ENCODE measurements at places on chromosomes 2 and 18.

DNA sequence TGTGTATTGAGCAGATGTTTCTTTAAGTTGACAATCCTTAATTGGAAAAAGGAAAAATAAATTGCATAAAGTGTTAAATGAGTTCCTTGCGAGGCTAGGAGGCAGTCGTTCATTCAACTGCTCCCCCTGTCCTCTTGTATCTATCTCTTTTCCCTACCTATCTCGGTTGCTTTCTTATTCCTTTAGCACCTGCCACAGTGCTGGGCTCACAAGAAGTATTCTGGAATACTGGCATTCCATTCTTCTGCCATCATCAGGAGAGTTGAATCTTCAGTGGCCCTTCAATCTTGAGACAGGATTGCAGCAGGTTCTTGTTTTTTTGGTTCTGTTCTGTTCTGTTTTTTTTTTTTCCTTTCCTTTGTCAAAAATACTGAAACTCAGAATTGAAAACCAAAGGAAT is 143.1 kb upstream of the AQP4 start:
- no peak for DNase-seq

DNA sequence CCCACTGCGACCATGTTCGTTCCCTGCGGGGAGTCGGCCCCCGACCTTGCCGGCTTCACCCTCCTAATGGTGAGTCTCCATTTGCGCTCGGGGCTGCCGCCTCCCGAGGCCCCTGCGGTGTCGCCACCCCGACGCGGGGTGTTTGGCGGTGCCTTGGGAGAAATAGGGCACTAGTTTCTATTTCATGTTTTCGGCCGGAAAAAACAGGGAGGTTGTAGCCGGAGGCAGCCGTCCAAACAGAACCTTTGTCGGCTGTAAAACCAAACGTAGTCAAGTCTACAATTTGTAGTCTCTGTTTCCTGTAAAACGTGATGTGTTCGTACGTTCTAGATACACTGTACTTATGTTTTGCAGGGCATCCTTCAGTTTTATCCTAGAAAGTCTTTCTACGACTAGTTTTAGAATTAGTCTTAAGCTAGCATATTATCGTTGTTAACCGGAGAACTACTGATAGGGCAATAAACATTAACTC is 290 bp downstream of the PSMG2 start:
- no peak for DNase-seq

- no peak for DNase-seq
Observed at GRCh38 chr2:186540941-186541340, 48.9 kb upstream of the ITGAV start.

DNA sequence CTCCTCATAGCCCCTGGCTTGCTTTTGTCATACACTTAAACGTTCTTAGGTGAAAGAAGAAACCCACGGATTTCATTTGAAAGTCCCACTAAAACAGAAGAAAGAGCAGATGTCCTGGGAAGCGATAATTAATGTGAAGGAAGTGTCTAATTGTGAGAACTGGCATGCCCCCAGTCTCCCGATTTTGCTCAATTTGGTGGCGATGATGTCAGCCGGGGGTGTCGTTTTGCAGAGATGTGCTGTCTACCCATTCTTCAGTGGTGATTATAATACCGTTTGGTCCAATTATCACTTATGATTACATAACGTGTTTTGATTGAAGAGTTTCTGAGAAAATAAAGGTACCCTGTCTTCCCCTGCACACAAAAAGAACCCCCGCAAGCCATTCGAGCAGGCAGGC is 103.1 kb downstream of the RTN4 start:
- DNase-seq: no peak

- peak; percentile 18 for DNase-seq
Observed at GRCh38 chr2:113876503-113877387, 13.1 kb upstream of the ACTR3 start.

DNA sequence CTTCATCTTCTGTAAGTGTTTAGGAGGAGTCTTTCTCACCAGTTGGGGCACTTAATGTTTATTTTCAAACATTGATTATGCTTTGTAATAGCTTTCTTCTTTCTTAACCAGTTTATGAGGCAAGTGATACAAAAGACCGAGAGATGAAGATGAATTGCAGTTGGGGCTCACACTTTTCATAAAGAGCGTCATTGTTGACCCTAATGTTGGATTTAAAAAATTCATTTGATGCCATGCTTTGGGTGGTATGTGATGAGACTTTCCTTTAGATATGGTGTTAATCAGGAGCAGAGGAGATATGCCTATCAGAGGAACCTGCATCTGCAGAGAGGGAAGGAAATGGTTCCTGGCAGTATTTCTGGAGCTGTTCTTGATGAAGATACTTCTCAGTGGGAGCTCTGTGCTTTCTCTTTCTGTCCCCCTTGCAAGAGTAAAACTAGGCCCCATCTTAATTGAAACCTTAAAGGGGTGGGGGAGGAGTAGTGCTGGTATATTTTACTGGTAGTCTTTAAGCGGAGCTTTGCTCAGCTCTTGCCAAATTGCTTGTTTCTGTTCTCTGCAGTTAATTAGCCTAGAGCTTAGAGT is 2.3 kb downstream of the EML4 start:
- DNase-seq: no peak

GRCh38 chr18:44811572-44812125 is 131.0 kb downstream of the SETBP1 start:
- no peak for DNase-seq

GRCh38 chr18:4641771-4642368 is 186.8 kb upstream of the DLGAP1 start:
- DNase-seq: no peak

DNA sequence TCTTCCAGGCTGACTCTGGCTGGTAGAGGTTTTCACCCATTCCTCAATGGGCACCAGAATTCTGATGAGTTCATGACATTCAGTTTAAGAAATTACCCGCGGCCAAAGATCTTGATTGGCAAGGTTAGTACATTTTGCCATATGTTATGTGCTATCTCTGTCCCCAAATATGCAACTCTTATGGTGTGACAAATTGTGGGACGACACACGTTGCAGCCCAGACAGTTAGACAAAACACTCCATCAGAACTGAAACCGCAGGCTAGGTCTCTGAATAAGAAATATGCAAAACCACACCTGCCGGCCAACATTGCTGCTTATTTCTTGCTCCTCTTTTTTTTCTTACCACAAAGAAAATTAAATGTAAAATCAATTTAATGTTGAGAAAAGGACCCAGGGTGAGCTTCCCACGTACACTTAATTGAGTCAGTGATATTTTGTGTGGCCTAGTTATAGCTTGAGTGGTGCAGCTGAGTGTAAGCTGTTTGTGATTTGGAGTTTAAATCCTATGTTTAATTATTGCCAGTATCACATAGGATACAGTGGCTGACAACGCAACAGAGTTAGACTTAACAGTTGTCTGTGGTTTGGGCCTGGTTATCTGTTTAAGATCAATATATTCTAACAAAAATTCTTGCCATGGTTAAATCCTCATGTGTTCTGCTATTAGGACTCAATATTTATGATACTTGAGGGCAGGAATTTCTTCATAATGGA is 35.7 kb upstream of the LTBP1 start:
- no peak for DNase-seq

- no peak for DNase-seq
Observed at GRCh38 chr18:65938592-65939372, 188.0 kb downstream of the CDH7 start.

- DNase-seq: no peak
Observed at GRCh38 chr2:238267341-238267710, 21.1 kb downstream of the PER2 start.

- no peak for DNase-seq
Observed at GRCh38 chr18:55102501-55102900, 143.2 kb upstream of the CCDC68 start.

GRCh38 chr2:139518321-139518720 is 738.1 kb upstream of the NXPH2 start:
- no peak for DNase-seq

- DNase-seq: no peak
Observed at GRCh38 chr2:11236335-11236734, 81.1 kb downstream of the SLC66A3 start.

DNA sequence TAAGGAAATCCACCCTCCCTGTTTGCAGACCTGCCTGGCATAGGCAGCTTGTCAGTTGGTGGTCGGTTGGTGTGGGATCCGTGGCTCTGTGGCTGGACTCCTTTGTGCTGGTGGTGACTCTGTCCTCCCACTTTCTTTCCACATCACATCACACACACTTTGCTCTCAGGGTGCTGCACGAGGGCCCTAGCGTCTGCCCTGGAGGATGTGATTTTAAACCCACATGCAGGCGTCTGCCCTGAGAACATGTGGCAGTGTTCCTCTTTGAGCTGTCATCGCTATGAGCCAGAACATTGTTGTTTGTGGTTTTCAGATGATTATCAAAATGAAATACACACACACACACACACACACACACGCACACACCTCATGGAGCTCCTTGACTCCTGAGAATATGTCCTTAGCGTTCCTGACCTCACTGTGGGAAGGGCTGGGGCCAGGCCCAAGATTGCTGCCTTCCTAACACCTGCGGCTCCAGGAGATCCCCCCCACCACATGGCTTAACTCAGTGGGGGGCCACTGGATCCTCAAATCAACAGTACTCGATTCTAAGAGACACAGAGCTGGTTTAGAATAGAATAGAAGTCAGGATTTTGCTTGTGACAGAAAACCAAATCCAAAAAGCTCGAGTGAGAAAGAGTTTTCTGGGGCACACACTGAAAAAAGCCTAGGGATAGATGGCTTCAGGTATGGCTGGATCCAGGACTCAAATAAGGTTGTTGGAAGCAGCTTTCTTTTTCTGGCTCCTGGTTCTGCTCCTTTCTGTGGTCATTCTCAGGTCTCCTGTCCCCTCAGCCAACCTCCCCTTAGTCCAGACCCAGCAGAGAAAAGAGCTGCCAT is 54.8 kb downstream of the RTP5 start:
- no peak for DNase-seq

DNA sequence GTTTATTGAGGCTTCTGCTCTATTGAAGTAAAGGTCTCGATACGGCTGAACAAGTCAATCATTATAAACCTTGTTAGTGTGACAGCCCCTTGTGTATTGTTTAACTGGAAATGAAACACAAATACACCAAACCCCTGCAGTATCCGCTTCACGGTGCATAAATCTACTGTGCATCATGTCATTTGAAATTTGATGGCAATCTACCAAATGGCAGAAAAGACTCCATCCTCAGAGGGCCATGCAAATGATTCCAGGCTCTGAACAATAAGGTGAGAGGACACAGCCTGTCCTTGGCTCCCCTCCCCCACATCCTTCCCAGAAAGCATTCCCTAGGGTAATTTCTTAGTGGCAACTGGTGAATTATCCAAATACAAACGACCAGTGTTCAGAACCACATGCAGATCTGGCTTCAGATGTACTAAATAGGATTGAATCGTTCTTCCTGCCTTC is 80.6 kb downstream of the ADCYAP1 start:
- no peak for DNase-seq

DNA sequence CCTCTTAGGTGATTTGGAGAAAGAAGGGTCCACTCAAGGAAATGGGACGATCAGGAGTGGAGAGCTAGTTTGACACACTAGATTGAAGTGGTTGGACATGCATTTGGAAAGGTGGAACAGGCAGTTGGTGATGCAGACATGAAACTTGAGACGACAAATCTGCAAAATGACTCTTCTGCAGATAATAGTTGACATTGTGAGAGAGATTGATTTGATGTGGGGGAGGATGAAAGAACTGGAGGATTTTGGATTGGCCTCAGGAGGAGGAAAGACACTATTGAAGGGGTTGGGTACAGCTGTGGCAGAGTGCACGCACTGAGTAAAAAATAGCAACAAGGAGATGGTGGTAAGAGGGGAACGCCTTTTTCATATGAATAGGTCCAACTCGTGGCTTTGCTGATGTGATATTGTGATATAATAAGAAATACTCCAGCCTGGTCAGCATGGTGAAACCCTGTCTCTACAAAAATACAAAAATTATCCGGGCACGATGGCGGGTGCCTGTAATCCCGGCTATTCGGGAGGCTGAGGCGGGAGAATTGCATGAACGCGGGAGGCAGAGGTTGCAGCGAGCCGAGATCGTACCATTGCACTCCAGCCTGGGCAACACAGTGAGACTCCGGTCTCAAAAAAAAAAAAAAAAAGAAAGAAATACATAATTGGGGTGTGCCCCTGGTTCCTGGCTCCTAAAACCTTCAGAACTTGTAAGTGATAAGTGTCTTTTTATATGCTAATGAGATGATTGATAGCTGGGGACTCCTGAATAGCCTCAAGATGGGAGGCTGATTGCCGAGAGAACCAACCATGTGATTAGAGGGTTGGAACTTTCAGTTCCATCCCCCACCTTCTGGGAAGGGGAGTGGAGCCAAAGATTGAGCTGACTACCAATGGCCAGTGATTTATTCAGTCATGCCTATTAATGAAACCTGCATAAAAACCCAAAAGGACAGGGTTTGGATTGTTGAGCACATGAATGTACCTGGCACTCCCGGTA is 9.7 kb downstream of the TTLL4 start:
- DNase-seq: no peak

DNA sequence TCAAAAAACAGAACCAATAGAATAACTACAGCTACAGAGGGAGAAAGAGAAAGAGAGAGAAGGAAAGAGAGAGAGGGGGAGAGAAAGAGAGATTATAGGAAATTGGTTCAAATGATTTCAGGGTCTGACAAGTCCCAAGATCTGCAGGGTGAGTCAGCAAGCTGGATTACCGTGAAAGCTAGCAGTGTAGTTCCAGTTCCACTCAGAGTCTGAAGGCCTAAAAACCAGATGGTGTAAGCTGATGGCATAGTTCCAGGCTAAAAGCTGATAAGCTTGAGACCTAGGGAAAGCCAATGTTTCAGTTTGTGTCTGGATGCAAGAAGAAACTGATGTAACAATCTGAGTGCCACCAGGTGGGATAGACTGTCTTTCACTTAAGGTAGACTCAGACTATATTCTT is 397.7 kb downstream of the TRIB2 start:
- no peak for DNase-seq

DNA sequence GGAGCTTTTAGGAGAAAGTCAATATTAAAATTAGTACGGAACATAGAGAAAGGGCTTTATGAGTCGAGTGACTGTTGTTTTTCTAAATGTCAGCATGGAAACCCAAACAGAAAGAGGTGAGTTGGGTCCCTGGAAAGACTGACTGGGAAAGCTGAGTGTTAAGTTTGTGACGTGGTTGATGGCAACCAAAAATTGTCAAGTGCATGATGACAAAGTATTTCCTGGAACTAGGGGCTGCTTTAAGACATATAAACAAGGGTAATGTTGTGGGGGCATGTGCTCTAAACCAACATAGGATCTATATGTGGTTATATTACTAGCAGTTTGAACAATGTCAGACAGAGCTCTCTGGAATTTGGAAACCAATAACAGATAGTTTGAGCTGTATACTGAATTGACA is 50.9 kb upstream of the GPD2 start:
- no peak for DNase-seq

DNA sequence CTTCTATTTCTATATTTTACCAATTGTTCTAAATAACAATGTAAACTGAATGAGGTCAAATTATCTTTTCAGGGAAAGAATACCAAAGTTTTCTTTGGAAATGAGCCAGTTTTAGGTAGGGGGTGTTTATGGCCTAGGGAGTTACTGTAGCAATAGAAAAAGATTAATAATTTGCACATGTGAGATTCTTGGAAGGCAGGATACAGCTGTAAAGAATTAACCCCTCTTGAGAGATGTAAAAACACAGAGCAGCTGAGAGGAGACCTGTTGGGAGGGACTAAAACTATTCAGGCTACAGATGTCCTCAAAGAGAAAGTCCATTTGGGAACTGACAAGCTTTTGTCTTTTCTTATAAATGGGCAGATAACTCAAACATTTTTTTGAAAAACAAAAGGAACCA is 182.2 kb downstream of the FIGN start:
- no peak for DNase-seq

GRCh38 chr2:104416339-104417000 is 437.4 kb upstream of the POU3F3 start:
- no peak for DNase-seq

Measured in central memory CD8-positive, alpha-beta T cell (primary cell).